Gastroesophageal sphincter (tissue), 4 donors: ENCODE measurements at places on chromosomes 2 and 18. TPM values are rescaled to one million over a fixed set of nuclear protein-coding genes. Genes with fewer than 3 reads are reported as not detected.

Gene FBXO48
- 1.2 TPM for total RNA-seq

Gene SAP130
- 6.9 TPM for total RNA-seq

Gene MBP
- total RNA-seq, result 31.1 TPM

Gene DTYMK
- 13.0 TPM for total RNA-seq

Gene C2orf81
- total RNA-seq, result 0.62 TPM

Gene CCDC85A
- 3.2 TPM for total RNA-seq

Gene UGT1A5
- not detected for total RNA-seq

Gene FBXO11
- total RNA-seq, result 59.5 TPM

Gene DSC2
- 15.4 TPM for total RNA-seq

Gene EVA1A
- total RNA-seq, result not detected

Gene TMBIM1
- 152 TPM for total RNA-seq

Gene CHRNG
- not detected for total RNA-seq

Gene SLC30A3
- not detected for total RNA-seq

Gene CNDP1
- total RNA-seq, result not detected

Gene TTR
- not detected for total RNA-seq

Gene B3GNT7
- total RNA-seq, result 3.4 TPM

Gene GCG
- not detected for total RNA-seq

Gene SAG
- not detected for total RNA-seq

Gene FIGN
- 5.0 TPM for total RNA-seq

Gene ALPP
- not detected for total RNA-seq

Gene GLI2
- 9.3 TPM for total RNA-seq

Gene FZD7
- total RNA-seq, result 55.4 TPM

Gene SRD5A2
- total RNA-seq, result not detected

Gene VWA3B
- total RNA-seq, result not detected

Gene ARL4C
- total RNA-seq, result 3.7 TPM

Gene LOXL3
- 7.2 TPM for total RNA-seq

Gene TMEM247
- not detected for total RNA-seq

Gene ELOA2
- total RNA-seq, result not detected
